Stimulated activated CD4-positive, alpha-beta T cell treated with anti-CD3 and anti-CD28 coated beads, Interleukin-1b, Interleukin-23, amount 100 ng/mL, for 1 hour (primary cell): ENCODE measurements at places on chromosomes 1 and 21.

- no peak for DNase-seq
Measured at GRCh38 chr21:45042664-45043161, 31.7 kb upstream of the ADARB1 start.

DNA sequence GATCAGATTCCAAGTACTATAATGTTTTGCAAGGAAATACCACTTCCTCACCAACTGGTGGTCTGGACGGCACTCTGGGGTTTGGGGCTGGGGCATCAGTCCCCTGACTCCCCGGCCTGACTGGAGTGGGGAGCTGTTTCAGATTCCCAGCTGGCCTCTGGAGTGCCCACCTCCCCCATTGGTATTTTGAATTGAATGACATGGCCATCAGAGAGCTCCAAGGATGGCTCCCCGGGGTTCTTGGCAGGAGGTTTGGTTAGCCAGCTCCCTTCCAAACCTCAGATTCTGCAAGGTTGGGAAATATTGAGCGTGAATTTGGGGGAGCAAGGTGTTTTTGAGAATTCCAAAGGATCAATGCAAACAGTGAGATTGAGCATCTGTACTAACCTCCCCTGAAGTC, 2.2 kb upstream of the INAVA start:
- no peak for DNase-seq

DNA sequence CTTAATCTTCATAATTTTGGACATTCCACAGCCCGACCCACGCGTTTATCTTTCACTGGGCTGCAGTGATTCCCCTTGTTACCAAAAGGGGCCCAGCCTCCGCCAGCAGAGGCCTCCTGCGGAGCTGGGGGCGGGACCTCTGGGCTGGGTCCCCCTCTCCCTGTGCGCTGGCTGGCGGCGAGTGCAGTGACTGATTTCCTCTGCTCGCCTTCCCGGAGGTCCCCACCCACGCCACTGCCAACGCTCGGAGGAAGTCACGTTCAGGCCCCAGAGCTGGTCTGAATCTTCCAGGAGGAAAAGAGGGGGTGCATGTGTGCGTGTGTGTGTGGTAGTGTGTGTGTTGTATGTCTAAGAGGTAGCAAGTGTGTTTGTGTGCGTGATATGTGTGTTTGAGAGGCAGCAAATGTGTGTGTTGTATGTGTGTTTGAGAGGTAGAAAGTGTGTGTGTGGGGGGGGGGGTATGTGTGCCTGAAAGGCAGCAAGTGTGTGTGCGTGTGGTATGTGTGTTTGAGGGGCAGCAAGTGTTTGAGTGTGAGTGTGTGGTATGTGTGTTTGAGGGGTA, 35.0 kb upstream of the JAK1 start:
- peak; percentile 24 for DNase-seq

DNA sequence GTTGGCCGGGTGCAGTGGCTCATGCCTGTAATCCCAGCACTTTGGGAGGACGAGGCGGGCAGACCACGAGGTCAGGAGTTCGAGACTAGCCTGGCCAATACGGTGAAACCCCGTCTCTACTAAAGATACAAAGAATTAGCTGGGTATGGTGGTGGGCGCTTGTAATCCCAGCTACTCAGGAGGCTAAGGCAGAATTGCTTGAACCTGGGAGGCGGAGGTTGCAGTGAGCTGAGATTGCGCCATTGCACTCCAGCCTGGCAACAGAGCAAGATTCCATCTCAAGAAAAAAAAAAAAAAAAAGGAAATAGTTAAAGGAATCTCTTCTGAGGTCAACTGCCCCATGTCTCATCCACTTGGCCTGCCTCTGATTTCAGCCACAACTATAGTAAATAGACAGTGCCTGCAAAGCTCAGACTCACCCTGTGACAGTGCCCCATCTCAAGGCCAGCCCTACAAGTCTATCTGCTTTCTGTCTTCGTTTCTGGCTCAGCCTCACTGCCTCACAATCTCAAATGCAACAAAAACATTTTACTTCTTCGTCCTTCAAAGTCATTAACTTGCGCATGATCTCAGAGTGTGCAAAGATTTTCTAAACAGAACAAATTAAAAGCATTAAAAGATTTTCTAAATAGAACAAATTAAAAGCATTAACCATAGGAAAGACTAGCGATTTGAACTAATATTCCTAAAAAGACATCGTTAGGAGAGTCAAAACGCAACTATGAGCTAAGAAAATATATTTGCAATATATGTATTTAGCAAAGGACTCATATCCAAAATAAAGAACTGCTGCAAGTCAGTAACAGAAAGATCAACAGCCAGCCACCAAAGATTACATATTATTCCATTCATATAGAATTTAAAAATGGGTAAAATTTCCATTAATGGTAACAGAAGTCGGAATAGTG, 65.0 kb upstream of the PRDX6 start:
- DNase-seq: no peak

DNA sequence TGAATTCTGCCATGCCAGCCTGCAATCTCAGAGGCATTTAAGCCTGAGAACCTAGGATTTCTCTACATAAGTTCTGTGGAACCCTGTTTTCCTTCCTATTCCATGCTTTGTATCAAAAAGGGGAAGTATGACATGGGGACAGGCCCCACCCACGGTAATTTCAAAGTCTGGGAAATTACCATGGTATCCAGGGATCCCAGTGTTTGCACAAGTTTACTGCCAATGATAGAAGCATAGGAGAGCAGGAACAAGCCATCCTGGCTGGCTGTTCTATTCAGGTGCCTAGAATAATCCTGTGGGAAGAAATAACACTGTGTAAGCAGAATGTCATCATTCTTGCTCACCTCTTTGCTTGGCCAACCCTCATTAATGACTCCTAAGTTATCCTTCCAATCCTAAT, 53.8 kb upstream of the ATP1B1 start:
- DNase-seq: no peak

DNA sequence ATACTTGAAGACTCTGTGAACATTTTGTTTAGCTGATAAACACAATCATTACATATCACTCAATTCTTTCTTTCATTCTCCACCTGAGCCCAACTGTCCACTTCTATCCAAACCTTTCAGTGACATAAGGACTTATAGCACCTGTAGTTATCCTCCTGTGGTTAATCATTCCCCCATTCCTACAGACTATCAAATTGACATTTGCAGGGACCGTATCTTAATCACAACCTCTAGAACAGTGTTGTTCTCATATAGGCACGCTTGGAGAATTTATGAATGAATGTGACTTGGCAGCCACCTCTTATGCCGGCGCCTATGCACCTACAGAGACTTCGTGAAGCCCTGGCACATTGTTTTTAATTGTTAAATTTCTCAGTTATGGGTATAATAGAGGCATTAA, 83.9 kb upstream of the CXADR start:
- DNase-seq: no peak

DNA sequence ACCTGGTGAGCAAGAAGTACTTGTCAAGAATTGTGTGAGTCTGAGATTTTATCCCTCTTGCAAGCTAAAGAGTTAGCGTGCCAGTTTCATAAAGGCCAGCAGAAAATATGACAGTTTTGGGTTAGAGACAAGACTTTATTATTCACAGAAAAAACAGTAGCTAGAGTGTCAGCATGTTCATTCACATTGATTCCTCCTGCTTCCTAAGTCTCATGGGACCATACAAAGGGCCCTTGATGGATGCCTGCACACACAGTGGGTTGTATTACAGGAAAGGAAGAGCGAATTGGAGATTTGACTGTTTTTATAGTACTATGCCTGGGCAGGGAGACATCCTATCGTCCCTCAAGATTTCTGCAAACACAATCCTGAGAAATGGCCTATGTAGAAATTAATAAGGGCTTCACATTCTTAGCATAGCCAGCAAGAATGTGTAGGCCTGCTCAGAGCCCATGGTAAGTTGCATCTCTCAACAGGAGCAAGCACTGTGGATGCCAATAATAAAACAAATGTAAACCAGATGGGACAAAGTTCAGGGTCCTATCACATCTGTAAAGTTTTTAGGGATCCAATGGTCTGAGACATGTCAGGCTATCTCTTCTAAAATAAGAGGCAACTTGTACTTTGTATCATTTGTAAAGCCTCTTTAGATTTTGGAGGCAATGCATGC, 4.0 kb upstream of the ASPM start:
- no peak for DNase-seq

DNA sequence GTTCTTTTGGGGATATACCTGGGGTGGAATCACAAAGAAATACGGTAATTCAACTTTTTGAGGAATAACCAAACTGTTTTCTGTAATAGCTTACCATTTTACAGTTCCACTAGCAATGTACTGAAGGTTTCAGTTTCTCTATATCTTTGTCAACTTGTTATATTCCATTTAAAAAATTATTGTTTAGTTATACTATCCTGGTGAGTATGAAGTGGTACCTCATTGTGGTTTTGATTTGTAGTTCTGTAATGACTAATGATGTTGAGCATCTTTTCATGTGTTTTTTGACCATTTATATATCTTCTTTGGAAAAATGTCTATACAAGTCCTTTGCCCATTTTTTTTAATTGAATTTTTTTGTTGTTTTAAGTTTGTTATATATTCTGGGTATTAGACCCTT, 39.4 kb downstream of the MAST2 start:
- no peak for DNase-seq

DNA sequence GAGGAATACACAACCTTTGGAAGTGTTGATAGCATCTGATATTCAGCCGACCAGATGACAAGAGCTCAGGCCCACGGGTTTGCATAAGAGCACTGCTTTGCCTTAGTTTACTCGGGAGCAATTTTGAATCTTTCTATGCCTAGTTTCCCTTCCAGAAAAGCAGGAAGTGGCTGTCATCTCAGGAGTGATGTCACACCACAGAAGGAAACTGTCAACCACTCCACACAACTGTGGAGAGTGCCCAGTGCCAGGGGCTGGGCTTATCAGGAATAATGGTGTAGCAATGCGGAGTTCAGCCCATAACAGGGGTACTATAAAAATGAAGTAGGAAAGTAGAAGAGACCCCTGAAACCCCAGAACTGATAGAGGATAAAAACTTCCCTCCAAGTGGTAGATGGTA, 28.4 kb downstream of the NTPCR start:
- no peak for DNase-seq

DNA sequence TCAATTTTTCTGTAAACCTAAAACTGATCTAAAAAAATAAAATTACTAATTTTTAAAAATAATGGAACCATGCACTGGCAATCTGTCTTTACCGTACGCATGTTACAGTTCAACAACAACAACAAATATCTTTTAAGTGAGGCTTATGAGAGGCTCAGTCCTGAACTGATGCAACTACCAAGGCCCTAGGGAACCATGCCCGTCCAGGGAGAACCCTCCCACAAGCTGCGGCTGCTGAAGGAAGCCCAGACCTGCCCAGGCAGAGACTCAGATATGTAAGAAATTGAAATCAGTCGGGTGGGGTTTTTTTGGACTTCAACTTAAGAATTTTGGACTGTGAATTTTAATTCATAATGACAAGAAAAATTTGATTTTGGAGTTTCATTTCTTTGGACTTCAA, 91.1 kb downstream of the NPHP4 start:
- DNase-seq: no peak

GRCh38 chr21:29637134-29637533, 302.7 kb downstream of the GRIK1 start:
- DNase-seq: no peak

DNA sequence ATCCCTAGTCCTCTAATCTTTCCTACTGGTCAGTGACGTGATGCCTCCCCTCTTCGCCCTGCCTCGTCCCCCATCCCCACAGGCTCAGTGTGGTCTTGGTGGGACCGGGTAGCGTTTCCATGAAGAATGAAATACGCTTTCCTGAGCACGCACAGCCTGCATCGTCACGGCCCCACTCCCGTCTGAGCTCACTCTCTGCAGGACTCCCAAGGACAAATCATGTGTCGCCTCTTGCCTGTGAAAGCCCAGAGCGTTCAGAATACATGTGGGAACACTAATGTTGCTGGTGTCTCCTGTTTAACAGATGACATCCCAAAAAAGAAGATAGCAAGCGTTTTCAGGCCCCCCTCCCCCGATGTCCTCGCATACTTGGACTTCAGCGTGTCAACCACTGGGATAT, 49.2 kb downstream of the S100B start:
- no peak for DNase-seq

DNA sequence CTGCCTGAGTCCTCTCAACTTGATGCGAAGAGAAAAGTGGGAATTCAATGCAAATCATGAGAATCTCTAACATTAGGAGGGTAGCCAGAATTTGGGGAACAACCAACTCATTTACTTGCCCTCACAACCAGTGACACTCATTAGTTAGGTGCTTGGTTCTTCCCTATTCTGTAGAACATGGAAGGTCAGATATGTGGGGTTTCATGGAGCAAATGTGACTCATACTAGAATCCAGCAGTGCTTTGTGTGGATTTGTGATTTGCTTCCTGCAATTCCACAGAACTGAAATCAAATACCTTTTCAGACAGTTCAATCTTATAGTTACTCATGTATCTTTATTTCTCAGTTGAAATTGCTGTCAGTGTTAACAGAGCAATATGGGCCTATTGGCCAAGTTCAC, 6.9 kb upstream of the ETV3 start:
- no peak for DNase-seq

DNA sequence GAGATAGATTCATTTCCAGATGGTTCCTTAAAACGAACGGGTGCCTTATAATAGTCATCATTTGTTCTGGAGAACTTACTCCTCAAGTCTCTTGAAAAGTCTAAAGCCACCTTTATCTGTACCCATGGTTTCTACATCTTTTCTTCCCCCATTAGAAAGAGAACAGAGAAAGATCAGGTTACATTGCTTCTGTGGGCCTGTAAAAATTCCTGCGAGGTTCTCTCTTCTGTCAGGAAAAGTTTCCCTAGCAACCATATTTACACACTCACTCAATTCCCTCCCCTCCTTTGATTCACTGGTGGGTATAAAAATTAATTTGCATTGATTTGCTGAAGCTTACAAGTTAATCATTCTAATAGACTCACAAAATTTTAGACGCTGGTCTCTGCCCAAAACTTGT, 6.7 kb downstream of the PHC2 start:
- DNase-seq: no peak

- no peak for DNase-seq
Measured at GRCh38 chr1:62727656-62728407, 39.6 kb upstream of the DOCK7 start.

- DNase-seq: no peak
Measured at GRCh38 chr1:116733476-116734365, 20.5 kb upstream of the CD2 start.

GRCh38 chr1:163202833-163203451, at the start of gene RGS5:
Gene RGS5 (minus strand): TSS chr1:163202916. CDS start chr1:163202835, 81 bp downstream.
- DNase-seq: no peak

- DNase-seq: no peak
Measured at GRCh38 chr1:174364996-174365736, 82.6 kb upstream of the GPR52 start.

GRCh38 chr1:3992103-3992556, 92.1 kb upstream of the C1orf174 start:
- DNase-seq: no peak

- no peak for DNase-seq
Measured at GRCh38 chr1:168008595-168008994, 71.7 kb upstream of the MPC2 start.

DNA sequence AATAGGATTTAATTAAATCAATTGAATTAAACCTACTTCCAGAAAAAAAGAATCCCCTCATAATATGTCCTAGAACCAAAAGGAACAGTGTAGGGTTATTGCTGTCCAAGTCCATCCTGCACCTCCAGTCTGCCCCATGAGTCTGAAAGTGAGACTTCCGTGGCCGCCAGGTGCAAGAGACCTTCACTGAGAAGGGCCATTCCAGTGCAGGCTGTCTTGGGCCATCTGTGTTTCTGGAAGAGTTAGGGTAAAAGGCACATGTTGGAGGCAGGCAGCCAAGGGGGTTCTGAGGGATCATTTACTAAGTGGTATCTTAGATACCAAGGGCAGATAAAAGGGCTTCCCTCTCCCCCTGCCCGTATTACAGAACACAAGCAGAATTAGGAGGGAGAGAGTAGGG, 31.0 kb downstream of the UBE2T start:
- no peak for DNase-seq

GRCh38 chr21:31698461-31698860, 33.5 kb downstream of the SCAF4 start:
- DNase-seq: no peak

- DNase-seq: no peak
Measured at GRCh38 chr1:242468784-242469183, 55.7 kb downstream of the PLD5 start.
